Left cardiac atrium (tissue), 4 donors: ENCODE measurements at places on chromosomes 6 and 20. TPM values are rescaled to one million over a fixed set of nuclear protein-coding genes. Genes with fewer than 3 reads are reported as not detected.
A peak's percentile ranks its signal among the peaks of the same experiment; 100 is the strongest.

The IL17F gene
- not detected for total RNA-seq

The KCNG1 gene
- 0.27 TPM for total RNA-seq

The RIPPLY2 gene
- not detected for total RNA-seq

The SCRT2 gene
- total RNA-seq = not detected

GRCh38 chr6:27871924-27872638 lies 40.1 kb downstream of the OR2B2 start:
- peak; percentile 71 for DNase-seq

DNA sequence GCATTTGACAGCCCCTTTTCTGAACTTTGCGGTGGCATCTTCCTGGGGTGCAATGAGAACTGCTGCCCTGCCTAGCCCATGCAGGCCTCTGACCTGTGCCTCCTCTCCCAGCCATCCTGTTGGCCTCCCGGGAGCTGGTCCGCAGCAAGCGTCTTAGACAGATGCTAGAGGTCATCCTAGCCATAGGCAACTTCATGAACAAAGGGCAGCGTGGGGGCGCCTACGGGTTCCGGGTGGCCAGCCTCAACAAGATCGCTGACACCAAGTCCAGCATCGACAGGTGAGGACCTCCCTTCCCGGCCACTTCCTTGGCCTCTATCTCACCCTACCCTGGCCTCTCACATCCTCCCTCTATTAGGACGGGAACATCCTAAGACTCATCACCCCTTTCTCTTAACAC lies 37.6 kb downstream of the MOCS1 start:
- DNase-seq = no peak

DNA sequence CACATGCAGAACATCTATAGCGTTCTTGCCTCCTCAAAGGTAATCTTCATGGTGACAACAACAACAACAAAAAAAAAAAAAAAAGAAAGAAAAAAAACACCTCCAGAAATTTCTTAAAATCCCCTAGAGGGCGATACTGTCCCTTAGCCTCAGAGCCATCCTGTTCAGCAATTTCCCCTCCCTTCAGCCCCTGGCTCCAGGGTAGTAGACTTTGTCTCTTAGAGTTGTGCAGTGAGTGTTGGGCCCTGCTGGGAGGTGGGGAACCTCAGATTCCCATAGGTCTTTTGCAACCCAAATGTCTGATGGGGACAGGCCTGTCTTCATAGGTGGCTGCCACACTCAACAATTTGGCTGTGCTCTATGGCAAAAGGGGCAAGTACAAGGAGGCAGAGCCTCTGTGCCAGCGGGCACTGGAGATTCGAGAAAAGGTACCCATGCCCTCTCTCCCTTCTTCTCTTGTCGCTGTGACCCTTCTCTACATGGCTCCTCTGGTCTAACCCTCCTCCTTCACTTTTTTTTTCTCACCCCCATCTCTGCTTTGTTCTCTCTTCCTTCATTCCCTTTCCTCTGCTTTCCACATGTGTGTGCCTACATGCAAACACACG lies 6.0 kb upstream of the PTK7 start:
- DNase-seq = no peak

DNA sequence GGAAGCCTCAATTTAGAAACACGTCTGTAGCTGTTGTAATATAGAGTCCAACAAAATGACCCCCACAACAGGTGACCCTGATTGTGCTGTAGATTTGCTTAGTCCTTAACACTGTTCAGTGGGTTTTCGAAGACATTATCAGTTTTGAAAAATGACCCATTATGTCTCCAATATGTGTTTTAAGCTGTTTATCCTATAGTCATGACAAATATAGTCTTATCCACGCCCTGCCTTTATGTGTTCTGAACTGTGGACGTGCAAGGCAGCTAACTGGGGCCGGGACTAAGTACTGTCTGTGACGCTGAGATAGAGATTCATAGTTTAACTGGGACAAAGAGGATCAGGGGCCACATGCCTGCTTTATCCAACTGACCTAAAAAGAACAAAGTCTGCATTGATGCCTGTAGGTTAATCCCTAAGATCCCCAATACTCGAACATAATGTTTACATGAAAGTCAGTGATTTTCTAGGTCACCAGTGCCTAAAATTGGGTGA lies 192.4 kb downstream of the CD83 start:
- no peak for DNase-seq

DNA sequence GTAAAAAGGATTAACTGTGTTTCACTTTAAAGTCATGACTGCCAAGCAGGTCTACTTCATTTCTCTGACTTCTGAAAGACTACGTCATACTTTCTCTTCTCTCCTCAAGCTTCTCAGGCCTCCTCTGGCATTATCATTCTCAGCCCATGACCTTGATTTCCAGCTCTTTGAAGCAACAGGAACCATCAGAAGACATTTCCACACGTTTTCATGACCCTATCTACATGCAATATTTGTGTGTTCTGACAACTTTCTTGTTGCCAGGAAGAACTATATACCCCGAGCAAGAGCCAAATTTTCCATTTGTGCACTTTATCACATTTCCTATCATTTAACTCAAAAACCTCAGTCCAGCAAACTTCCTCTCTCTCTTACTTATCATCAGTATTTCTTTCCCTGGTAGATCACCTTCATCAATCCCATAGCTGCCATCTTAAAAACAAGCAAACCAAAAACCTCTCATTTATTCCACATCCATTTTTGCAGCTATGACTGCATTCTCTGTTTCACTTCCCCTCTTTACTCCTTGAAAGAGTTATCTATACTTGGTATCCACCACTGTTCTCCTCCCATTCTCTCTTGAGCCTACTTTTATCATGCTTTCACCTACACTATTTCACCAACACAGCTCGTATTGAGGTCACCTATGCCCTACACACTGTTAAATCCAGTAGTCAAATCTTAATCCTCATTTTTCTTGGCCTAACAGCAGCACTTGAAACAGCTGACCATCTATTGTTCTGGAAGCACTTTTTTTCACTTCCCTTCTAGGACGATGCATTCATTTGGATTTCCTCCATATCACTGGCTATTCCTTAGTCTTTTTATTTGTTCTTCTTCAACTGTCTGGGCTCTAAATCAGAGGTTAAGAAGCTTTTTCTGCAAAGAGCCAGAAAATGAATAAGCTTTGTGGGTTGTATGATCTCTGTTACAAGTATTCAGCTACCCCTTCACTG lies 47.1 kb downstream of the STX7 start:
- no peak for DNase-seq

GRCh38 chr6:47134476-47135189 lies 92.5 kb upstream of the ADGRF1 start:
- DNase-seq = no peak

GRCh38 chr6:79201143-79201542 lies 33.3 kb downstream of the HMGN3 start:
- DNase-seq = no peak

DNA sequence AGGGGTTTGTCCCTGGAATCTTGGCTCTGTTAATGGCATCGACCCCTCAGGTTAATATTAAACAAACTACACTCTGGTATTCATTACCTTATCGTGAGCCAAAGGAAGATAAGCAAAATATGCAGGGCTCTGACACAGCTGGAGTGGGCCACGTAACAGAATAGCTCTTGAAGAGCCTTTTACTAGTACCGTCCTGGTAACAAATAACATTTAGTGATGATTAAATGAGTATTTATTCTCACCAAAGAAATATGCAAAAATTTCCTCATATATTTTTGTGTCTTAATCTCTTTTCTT lies 20.1 kb upstream of the UTRN start:
- no peak for DNase-seq

DNA sequence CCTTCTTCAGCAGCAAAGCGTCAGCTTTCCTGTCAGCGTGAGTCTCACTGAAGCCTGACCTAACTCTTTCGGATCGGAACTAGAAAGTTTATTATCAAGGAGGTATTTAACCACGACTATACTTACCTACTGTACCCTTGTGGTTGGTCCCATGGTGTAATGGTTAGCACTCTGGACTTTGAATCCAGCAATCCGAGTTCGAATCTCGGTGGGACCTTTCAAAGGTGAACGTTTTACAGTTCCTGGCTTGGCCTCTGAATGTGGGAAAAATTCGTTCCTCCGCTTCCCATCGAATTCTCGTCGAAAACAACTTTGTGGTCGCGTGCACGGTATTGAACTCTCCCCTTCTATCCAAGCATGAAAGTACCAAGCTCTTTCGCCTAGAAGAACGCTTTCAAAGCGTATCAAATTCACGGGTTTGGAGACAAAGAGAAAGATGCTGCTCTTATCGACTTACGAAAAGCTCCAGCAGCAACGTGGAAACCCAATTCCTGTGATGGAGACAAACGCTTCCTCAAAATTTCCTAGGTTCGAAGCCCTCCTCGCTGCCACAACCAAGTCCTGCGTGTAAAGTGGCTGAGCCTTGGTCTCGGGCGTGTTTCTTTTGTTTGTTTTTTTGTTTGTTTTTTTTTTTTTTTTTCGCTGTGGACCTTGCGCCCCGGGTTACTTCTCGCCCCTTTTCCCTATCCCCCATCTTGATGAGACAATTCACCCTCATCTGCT lies 63.7 kb downstream of the GPX5 start:
- DNase-seq = no peak

GRCh38 chr6:146859795-146860495 lies 261.2 kb downstream of the ADGB start:
- DNase-seq = no peak

DNA sequence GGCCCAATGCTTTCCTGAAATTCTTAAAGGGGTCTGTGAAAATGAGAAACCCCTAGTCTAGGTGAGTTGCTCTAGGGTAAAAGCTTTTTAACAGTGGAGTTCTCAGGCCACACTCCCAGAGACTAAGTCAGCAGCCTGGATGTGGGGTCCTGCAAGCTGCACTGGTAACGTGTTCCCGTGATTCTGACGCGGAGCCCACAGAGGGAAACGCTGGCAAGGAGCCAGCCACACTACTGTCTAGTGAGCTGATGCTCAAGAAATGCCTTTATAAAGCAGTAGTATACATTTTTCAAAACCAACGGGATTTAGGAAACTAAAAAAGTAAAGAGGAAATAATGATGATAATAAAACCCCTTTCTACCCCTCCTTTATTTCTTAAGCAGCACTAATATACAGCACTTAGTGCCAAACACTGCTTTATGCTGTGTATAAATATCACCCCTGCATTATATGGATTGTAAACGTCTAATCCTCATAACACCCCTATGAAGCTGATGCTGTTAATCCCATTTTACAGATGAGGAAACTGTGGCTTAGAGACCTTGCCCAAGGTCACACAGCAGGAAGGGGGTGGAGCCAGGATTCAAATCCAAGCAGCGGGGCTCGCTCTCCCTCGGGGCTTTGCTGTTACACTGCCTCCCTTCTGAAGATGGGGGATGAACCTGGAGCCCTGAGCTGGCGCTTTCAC lies 25.0 kb downstream of the KCNK15 start:
- no peak for DNase-seq

- DNase-seq = no peak
Measured at GRCh38 chr6:137046871-137047412, 2.2 kb upstream of the IL20RA start.

- no peak for DNase-seq
Measured at GRCh38 chr6:3119040-3119723, 671 bp downstream of the BPHL start.

- DNase-seq = no peak
Measured at GRCh38 chr6:127340171-127340570, 3.2 kb downstream of the ECHDC1 start.

DNA sequence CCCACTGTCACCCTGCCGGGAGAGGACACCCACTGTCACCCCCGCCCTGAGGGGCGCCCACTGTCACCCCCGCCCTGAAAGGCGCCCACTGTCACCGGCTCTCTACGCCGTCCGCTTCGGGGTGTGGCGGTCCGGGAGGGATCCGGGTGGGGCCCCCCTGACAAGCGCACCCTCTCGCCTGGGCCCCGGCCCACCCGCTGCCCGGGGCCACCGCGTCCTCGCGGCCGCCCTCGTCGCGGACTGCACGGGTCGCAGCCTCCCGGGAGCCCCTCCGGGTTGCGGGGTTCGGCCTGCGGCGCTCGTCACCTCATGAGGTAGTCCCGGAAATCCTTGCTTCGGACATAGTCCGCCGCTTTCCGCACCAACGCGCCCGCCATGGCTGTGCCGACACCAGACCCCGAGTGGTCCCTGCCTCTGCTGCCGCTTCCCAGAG lies 224 bp downstream of the MPC1 start:
- DNase-seq = no peak
